ENCODE measurements at places on chromosomes 12 and 14.

GRCh38 chr12:56243731-56244181, 13.9 kb downstream of the SLC39A5 start:
- DNase-seq: no peak

DNA sequence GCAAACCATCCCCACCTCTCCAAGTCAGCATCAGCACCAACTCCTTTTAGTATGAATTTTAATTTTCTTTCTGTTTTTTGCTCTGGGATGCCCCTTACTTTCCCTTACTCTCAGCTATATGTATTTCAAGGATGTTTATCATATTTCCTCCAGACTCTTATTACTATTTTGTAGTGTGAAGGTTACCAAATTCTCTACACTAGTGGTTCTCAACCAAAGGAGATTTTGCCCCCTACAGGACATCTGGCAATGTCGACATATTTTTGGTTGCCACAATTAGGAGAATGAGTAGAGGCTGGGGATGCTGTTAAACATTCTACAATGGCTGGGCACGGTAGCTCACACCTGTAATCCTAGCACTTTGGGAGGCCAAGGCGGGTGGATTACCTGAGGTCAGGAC, 29.1 kb upstream of the SOS2 start:
- peak; percentile 46 for DNase-seq

DNA sequence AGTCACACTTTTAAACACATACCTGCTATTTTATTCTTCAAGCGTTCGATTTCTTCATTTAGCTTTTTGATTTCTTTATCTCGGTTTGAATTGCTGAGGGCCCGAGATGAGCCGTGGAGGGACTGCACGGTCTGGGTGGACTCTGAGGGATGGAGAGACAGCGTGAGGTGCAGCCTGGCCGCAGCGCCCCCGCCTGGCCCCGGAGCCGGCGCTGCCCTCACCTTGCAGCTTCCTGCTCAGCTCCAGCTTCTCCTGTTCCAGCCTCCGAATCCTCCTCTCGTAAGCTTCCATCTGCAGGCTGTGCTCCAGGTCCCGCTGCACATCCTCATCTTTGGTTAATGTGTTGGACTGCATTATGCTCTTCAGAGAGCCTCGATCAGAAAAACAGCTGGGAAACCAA, 53.2 kb downstream of the AMN start:
- no peak for DNase-seq

- DNase-seq: no peak
Measured at GRCh38 chr12:12294215-12295005, 27.6 kb upstream of the LRP6 start.

DNA sequence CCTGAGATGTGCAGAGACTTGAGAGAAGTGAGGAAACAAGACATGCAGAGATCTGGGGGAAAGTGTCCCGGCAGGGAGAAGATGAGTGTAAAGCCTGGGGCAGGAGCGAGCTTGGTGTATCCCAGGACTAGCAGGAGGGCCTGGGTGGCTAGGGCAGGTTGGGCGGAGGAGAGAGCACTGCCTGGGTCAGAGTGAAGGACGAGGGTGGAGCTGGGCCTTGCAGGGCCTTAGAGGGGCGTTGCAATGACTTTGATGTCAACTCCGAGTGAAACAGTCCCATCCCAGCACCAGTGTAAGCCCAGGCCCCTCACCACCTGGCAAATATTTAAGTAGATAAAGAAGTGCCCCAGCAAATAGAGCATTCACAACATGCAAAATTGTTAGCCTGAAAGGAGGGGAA, 24.2 kb upstream of the RFLNA start:
- no peak for DNase-seq

GRCh38 chr12:125221602-125222001, 156.4 kb downstream of the AACS start:
- no peak for DNase-seq

DNA sequence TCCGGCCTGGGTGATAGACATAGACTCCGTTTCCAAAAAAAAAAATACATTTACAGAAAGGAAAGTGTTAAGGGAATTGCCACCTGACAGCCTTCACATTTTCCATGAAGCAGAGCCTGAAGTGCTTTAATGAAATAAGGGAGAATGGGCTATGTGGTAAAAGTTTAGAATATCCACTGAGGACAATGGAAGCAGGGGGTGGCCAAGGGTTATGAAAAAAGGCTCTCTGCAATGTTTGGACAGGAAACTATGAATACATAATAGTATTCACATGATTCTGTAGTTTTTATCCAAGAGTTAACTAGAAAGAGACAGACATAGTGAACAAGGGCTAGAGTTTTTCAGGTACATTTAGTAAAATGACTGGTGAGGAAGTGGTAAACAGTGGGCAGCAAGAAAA, 75.3 kb downstream of the COCH start:
- DNase-seq: no peak

- DNase-seq: no peak
Measured at GRCh38 chr12:26153421-26154154, 28.8 kb upstream of the BHLHE41 start.

DNA sequence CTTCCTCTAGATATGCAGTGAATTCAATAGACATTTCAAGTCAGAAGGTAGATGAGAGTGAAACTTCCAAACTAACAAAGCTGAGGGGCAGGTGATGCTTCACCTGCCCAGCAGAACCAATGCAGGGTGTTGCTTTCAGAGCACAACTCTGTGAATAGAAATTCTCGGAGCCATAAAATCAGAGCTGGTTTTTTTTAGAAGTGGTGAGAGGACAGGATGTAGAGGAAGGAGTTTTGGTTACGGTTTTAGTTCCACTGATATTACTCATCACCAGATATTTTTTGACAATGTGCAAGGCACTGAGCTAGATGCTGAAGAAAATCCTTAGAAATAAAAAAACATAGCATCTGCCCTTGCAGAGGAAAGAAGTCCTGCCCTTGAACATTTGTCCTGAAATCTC, 62.2 kb downstream of the BMP4 start:
- DNase-seq: no peak

- DNase-seq: no peak
Measured at GRCh38 chr14:35594616-35595015, 60.7 kb downstream of the INSM2 start.

- DNase-seq: no peak
Measured at GRCh38 chr14:47153746-47154145, 502.2 kb upstream of the RPL10L start.

GRCh38 chr12:71688961-71689570, 3.2 kb downstream of the TMEM19 start:
- DNase-seq: no peak

DNA sequence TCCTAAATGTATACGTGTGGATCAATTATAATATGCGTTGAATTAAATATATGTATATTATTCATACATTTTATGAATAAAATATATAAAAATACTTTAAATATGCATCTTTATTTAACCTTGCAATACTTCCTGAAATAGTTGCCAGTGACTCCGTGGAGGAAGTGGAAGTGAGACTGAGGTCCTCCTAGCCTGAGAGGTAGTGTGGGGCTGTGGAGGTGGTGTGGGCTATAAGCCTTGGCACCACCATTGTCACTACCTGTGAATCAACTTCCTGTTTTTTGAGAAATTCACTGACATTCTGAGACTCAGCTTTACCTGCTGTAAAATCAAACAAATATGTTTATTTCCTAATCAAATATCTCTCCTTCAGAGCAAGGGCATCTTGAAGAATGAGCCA, 514.2 kb downstream of the VRK1 start:
- DNase-seq: no peak

DNA sequence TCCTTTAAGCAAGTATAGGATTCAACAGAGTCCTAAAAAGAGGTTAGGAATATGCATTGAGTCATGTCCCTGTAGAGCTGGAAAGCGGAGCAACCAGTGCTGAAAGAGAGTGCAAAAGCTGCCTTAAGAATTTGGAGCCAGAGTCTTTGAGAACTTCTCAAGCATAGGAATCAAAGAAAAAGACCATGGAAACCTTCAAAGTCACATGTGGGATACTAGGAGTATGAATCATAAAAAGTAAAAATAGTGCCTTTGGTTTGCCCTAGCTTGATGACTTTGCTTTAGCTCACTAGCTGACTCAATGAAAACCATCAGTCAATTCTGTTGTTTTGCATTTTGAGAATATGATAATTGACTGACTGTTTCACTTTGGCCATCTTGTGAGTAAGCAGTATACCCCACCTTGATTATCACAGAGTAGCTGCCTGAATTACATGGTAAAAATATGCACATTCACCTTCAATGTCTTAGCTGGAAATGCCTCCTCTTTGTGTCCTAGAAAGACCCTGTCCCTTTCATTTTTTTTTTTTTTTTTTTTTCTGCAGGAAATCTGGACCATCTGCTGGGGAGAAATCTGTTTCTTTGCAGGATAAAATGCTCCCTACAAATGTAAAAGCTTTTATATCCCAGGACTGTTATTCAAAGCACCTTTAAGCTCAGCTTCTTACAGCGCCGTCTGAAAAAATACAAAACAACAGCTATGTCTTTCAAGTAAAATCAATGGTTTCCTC, 248.6 kb upstream of the KRR1 start:
- no peak for DNase-seq

DNA sequence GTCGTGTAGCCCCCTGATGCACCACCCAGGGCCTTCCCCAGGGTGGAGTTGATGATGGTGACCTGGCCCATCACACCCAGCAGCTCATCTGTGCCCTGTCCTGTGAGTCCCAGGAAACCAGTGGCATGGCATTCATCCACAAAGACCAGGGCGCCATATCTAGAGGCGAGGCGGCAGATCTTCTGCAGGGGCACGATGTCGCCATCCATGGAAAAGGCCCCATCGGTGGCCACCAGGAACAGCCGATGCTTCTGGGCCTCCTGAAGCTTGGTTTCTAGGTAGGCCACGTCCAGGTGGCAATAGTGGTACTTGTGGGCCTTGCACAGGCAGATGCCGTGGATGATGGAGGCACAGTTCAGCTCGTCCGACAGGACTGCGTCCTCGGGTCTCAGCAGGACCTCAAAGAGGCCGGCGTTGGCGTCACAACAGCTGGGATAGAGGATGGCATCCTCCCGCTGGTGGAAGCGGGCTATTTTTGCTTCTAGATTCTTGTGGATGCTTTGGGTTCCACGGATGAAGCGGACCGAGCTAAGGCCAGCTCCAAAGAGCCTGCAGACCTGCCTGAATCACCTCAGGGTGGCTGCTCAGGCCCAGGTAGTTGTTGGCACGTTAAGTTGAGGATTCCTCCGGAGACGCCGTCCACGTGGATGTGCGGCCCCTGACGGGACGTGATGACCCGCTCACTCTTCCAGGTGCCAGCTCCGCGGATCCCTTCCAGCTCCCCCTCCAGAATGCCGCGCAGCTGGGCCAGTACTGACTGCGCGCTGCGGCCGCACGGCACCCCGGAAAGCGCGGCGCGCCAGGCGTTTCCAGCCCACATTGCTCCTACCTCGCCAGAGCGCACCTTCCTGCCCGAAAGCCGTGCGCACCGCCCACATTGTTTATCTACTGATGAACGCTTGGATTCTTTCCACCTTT, 47.0 kb downstream of the WDR89 start:
- no peak for DNase-seq

DNA sequence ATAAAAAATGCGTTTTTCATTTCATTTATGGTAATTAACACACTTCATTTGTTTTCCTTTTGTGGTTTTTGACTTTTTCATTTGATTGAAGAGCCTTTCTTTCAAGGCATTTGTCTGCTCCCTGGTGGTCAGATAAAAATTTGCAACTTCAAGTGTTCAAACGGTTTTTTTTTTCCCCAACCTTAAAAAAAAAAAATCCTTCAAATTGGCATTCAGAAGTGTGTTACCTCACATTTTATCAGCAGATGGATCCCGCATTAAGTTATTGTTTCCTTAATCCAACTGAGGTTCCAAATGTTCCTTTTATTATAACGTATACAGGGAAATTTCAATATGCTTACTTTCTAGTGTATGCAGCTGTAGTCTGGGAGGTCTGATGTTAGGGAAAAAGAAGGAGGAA, 47.2 kb downstream of the MYF5 start:
- DNase-seq: no peak

GRCh38 chr12:77947330-77947729, 116.6 kb downstream of the NAV3 start:
- DNase-seq: no peak

DNA sequence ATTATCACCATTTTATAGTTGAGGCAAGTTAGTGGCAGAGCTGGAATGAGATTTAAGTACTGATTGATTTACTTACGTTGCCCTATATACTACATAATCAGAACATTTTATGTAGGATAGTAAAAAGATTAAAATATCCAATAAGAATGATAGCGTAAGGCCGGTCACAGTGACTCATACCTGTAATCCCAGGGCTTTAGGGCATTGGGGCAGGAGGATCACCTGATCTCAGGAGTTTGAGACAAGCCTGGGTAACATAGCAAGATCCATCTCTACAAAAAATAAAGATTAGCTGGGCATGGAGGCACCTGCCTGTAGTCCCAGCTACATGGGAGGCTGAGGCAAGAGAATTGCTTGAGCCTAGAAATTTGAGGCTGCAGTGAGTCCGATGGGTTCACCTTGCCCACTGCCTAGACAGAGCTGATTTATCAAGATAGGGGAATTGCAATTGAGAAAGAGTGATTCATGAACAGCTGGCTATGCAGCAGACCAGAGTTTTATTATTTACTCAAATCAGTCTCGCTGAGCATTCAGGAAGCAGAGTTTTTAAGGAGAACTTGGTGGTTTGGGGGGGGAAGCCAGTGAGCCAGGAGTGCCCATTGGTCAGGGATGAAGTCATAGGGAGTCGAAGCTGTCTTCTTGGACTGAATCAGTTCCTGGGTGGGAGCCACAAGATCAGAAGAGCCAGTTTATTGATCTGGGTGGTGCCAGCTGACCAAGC, 24.7 kb upstream of the SGPP1 start:
- no peak for DNase-seq

DNA sequence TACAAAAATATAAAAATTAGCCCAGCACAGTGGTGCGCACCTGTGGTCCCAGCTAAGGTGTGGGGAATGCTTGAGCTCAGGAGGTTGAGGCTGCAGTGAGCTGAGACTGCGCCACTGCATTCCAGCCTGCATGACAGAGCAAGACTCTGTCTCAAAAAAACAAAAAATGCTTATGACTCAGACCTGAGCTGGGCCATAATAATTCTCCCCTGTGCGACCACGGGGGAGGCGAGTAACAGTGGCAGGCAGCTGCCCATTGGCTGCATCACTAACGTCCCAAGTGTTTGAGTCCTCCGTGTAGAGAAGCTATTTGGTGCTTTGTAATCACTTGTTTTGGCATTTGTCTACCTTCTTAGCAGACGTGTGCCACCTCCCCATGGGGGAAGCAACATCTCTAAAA, 24.9 kb downstream of the PSMC1 start:
- no peak for DNase-seq

DNA sequence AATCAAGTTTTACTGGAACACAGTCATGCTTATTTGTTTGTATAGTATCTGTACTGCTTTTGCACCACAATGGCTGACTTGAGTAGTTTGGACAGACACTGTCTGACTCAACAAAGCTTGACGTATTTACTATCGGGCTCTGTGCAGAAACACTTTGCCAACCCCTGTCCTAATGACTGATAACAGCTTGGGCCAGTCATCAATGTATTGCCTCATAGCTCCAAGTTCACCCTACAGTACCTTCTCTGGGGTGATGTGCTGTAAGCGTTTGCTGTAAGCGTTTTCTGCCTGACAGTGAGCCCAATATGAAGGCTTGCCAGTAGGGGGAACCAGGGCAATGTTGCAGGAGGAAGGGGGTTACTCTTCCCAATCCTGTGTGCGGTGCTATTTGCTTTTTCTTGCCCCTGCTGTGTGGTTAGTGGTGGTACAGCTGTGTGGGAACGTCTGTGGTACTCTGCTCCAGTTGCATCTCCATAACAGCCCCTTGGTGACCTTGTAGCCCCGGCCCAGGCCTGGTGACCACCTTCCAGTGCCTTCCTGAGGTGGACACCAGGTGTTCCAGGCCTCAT, 5.4 kb upstream of the CCDC177 start:
- no peak for DNase-seq
